ENCODE measurements at places on chromosomes 12 and 14.

DNA sequence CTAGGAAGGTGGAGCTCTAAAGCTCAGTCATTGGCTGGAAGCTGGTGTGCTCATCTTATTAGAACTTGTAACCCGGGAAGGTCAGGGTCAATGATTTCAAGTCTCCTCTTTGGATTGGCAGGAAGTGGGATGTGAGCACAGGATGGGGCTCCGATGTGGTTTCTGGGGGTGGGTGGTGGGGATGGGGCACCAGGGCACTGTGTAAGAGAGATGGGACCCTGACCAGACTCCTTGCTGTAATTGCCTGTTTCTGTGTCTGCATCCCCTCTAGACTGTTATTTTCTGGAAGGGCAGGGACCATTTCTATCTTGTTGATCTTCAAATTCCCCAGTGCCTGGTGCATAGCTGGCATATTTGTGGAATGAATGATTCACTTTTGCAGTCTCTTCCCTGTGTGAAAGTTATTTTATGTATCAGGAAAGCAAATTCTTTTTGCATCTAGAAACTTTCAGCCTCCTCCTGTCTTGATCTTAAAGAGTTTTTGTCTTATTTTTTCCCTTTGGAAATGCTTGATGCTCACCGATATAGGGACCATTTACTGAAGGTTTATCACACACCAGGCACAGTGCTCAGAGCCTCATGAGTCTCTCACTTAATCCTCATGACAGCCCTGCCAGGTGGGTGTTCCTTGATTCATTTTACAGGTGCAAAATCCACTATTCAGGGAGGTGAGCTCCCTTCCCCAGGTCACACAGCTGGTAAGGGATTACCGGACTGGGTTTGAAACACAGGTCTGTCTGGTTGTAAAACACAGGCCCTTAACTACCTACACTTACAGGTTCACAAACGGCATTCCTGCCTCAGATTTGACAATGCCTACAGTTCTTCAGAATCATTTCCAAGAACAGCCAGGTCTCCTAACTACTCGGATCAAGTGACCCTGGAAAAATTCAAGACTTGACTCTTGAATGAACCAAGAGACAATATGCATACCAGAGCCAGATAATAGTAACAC, 86.9 kb upstream of the IGF1 start:
- no peak for DNase-seq

- no peak for DNase-seq
These were observed 57.8 kb downstream of the SLC25A21 start for GRCh38 chr14:37114559-37114958.

DNA sequence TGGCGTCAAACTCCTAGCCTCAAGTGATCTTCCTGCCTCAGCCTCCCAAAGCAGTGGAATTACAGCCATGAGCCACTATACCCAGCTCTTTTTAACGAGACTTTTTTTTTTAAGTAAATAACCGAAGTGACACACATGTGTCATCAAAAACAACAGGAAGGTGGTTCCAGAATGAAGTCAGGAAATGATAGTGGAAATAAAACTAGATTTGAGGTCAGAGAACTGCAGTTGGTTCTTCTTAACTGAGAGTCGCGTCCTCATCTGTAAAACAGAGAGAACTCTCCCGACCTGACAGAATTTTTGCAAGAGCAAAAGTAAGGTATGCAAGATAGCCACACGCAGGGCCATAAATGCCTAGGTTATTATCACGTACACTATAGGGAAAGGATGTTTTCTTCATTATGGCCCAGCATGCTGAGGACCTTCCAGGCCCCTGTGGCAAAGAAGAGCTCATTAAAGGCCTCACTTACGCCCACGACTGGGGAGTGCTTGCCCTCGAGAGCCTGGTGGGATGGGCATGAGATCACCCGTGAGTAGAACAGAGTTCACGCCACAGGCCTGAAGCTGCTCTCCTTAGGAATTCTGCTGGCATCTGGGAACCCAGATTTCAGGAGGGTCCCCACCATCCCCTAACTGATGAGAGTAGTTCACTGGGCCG, 67.2 kb downstream of the SCARB1 start:
- DNase-seq, result no peak

GRCh38 chr14:95317817-95318343, 1.8 kb downstream of the CLMN start:
- DNase-seq, result no peak

- DNase-seq, result no peak
These were observed 7.5 kb downstream of the PTGR2 start for GRCh38 chr14:73859145-73859544.

GRCh38 chr14:104643306-104643705, 38.7 kb upstream of the TMEM179 start:
- DNase-seq, result no peak

Data from CD8-positive, alpha-beta T cell (primary cell).